ENCODE measurements at places on chromosomes 7 and 10. TPM values are rescaled to one million over a fixed set of nuclear protein-coding genes. Genes with fewer than 3 reads are reported as not detected.

GIMAP5 gene
- total RNA-seq = 10.3 TPM

TRIM50 gene
- total RNA-seq = not detected

UCN3 gene
- 1.4 TPM for total RNA-seq

HOGA1 gene
- 0.29 TPM for total RNA-seq

HKDC1 gene
- 23.9 TPM for total RNA-seq

TAS2R5 gene
- 2.4 TPM for total RNA-seq

ERV3-1 gene
- 6.8 TPM for total RNA-seq

RAPGEF5 gene
- total RNA-seq = 59.5 TPM

PKD2L1 gene
- total RNA-seq = 0.60 TPM

TAS2R39 gene
- total RNA-seq = not detected

CACNB2 gene
- total RNA-seq = 19.8 TPM

Data from mucosa of descending colon (tissue), 3 donors.